NCI-H1417 treated with DMSO at 0.1 percent for 48 hours (cell line): ENCODE measurements at places on chromosomes 6 and 20.

DNA sequence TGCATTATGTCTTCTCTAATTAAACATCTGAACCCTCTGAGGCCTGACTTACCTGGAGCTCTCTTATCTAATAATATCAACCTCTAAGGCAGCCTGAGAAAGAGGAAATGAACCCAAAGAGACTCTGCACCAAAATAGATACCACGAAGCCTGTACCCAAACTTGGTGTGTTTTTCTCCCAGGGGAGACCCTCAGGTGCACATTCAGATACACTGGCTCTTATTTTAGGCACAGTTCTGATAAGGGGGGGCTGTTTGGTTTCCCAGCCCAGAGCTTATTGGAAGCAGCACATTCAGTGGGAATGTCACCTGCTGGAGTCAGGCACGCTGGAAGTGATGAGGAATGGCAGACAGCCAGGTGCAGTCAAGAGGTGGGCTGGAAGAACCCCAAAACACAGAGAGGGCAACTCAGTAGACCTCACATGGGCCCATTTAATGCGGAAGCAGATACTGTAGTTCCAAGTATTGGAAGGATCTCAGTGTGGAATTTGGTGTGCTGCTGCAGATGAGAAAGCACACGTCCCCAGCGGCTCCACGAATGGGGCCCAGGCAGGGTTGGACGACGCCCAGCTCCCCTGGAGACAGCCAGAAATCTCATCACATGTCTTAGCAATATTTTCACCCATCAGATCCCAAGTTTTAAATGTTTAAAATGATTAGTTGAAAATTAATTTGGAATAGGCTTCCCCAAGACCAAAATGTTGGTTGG is 9.7 kb upstream of the CCR6 start:
- DNase-seq, result no peak

GRCh38 chr20:45345104-45345936 is 2.9 kb downstream of the SDC4 start:
- DNase-seq, result no peak

GRCh38 chr6:27830212-27830599 is 82.0 kb downstream of the OR2B2 start:
- no peak for DNase-seq

- DNase-seq, result no peak
Observed at GRCh38 chr20:45395114-45395415, 13.0 kb upstream of the DBNDD2 start.

DNA sequence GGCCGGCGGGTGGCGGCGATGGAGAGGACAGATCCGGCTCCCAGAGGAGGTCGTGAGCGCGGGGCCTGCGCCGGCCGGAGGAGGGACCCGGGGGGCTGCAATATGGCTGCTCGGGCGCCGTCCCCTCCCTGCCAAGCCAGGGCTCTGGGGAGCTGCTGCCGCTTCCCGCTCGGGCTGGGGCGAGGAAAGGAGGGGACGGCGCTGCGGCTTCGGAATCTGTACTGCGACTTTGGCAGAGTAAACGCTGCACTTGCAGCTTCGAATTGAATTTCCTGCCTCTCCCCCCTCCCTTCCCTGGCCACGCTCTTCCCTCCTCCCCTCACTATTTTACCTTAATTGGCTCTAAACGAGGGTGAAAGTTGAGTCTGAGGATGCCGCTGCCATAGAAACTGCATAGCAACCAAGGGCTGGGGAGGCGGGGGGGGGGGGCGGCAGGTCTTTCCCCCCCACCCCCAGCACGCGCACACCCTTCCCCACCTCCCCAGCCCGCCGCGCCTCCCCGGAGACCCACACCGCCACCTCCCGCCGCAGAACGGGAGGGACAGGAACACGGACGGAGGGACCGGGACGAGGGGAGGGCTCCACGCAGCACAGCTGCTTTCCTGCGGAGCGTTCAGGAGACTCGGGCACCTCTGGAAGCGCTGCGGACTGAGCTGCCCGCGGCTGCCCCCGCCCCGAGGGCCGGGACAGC is 93.9 kb downstream of the RNASET2 start:
- no peak for DNase-seq

DNA sequence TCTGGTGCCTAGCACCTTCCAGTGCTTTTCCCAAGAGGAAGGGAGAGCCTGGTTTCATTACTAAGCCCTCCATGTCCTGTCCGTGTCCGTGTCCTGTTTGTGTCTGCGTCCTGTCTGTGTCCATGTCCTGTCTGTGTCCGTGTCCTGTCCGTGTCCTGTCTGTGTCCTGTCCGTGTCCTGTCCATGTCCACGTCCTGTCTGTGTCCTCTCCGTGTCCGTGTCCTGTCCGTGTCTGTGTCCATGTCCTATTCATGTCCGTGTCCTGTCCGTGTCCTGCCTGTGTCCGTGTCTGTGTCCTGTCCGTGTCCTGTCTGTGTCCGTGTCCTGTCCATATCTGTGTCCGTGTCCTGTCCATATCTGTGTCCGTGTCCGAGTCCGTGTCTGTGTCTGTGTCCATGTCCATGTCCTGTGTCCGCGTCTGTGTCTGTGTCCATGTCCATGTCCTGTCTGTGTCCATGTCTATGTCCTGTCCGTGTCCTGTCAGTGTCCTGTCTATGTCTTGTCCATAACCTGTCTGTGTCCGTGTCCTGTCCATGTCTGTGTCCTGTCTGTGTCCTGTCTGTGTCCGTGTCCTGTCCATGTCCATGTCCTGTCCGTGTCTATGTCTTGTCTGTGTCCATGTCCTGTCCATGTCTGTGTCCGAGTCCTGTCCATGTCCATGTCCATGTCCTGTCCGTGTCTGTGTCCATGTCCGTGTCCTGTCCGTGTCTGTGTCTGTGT is 54.4 kb upstream of the BHLHE23 start:
- no peak for DNase-seq

GRCh38 chr6:97406633-97407032 is 123.6 kb upstream of the MMS22L start:
- DNase-seq, result no peak

DNA sequence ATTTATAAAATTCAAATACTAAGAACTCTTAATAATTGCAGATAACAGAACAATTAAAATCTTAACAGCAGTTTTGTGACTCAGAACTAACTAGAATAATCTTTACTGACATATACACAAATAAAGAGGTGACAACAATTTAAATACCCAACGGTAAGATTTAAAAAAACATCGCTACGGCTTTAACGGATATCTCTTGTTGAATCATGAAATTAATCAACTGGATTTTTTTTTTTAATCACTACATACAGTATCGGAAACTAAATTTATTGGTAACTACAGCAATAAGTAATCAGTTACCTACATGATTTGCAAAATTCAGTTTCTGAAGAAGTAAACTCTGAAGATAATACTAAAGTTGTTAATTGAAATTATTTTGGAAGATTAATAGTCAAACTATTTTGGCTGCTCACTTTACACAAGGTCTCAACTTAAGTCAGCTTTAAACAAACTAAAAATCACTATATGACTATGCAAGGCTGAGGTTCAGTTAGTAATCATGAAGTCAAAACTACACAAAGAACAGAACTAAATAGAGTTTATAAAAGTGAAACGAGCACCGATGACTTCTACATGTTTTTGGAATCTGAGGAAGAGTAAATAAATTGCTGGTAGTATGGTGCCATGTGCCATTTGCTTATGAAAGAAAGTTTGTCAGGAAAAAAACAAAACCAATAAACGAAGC is 128.8 kb downstream of the HUS1B start:
- no peak for DNase-seq

DNA sequence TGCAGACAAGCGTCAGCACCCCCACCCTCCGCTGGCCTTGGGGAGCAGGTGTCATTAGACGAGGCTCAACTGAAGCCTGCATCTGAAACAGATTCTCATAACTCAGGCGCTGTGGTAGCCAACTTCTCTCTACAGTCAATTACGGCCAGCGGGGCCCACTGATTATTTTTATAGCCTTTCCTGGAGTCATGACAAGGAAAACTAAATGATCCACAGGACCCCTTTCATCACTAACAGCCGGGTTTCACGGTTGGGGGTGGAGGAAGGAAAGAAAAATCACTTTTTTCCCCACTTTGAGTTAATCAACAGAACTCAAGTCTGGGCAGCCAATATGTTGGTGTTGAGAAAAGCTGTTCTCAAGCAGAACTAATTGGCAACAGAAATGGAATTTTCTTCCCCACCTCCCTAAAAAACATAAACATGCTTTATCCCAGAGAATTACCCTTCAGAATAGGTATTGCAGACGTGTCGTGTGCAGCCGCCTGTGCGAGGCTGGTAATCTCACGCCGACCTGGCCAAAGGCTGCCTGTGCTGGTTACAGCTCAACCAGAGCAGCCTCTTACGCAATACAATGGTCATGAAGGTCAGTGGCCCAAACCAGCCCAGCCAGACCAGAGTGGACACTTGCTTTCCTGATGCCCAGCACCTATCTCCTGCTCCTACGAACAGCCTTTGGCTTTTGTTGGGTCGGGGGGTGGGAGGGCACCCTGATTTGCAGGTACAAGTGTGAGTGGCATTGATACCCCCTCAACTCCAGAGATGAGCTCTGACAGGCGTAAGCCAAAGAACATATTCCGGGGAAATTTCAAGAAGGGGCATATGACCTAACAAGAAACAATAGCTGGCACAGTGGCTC is 11.0 kb downstream of the RIPOR3 start:
- no peak for DNase-seq

GRCh38 chr6:15299430-15300131 is 53.7 kb downstream of the JARID2 start:
- DNase-seq, result no peak

DNA sequence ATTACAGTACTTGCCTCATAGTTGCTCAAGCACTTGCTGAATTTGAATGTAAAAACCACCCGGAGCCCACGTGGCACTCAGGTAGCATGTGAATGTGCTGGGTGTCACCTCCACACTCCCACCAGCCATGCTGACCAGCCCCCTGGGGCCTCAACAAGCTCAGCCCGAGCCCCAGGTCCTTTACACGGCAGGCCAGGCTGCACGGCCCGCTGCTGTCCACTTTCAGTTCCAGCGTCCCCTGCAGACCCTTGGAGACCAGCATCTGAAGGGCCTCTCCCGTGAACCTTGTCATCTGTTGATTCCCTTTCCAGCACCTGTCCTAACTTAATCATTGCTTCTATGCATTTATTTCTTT is 33.3 kb upstream of the ZBP1 start:
- no peak for DNase-seq

GRCh38 chr6:16757332-16757731 is 3.9 kb downstream of the ATXN1 start:
- no peak for DNase-seq

DNA sequence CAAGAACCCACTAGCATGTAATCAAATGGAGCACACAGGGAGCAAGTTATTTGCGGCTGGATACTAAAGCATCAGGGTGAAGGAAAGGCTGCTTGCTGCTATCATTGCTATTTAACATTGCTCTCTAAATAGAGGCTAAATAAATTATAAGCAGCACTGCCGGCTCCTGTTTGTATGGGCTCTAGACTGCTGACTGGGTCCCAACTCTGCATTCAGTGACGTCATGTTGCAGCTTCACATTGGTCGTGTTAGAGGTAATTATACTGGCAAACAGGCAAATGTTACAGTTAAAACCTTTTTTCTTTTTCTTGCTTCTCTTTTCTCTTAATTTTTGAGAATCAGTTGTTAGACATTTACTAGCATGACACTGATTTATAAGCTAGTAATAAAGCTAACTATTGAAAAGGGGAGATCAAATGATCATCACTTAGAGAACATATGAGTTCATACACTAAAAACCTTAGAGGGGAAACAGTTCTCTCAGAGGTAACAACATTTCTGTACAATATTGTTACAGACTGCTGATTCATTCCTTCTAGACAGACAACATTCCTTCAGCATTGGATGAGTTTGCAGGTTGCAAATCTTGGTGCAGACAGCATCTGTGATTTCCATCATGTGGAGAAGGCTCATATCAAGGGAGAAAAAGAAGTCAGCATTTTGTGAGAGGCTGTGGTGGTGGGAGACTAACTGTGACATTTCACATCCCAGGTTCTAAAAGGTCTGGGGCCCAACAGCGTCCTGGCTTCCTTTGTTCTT is 15.9 kb downstream of the RFPL4B start:
- DNase-seq, result no peak

GRCh38 chr20:52457826-52458225 is 266.2 kb upstream of the ZFP64 start:
- no peak for DNase-seq

- no peak for DNase-seq
Observed at GRCh38 chr20:60365064-60365666, 406.9 kb downstream of the CDH26 start.

GRCh38 chr6:164889980-164890379 is 419.4 kb downstream of the C6orf118 start:
- no peak for DNase-seq

- no peak for DNase-seq
Observed at GRCh38 chr6:152018876-152019275, 211.4 kb downstream of the ESR1 start.

DNA sequence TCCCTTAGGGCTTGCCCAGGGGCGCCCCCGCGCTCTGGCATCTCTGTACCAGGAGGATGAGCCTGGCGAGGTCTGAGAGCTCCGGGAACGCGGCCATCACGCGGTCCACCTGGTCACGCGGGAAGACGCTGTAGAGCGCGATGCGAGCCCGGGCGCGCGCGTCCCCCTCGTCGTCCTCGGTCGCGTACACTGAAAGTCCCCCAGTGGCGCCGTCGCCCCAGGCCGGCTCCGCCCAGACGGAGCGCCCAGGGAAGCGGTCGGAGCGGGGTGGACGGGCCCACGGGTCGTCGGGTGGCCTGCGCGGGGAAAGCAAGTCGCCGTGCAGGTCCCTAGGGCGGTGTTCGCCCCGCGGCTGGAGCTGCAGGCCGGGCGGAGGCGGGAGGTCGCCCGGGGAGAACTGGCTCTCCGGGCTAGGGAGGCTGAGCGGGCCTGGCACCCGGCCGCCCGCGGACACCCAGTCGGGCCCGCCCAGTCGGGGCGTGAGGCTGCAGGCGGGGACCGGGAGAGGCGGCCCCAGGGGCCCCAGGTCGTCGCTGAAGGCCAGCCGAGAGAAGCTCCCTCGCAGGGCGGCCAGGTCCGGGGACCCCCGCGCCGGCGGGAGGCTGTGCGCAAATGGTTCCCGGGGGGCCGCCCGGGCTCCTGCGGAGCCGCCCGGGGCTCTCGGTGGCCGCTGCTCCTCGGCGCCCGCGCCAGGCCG is 34.0 kb downstream of the ZC3H12D start:
- DNase-seq, result no peak

DNA sequence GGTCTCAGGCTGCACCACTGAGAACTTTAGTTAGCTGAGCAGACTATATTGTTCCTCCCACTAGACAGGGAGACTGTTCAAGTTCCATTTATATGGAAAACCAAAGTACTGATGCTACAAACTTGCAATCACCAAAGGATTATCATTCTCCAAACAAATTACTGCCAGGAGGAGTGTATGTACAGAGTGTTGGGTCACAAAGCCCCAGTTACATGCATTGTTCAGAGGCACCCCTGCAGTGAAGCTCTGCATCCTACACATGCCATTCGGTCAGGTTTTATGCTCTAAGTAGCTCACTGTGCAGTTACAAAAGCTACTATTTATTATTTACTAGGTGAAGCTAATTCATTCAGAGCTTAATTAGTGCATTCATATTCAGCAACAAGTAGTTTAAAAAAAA is 75.8 kb downstream of the SMLR1 start:
- no peak for DNase-seq
